H1 (cell line): ENCODE measurements at places on chromosomes 13 and 19. TPM values are rescaled to one million over a fixed set of nuclear protein-coding genes. Genes with fewer than 3 reads are reported as not detected.

- no peaks in the 10 kb centered on the region for H3K27me3 ChIP-seq
- H3K4me3 ChIP-seq: no peak overlapping the region
- DNase-seq: no peak
- H3K27ac ChIP-seq: no peak overlapping the region
Measured at GRCh38 chr19:31723101-31723500, 373.9 kb upstream of the TSHZ3 start.

GRCh38 chr13:41606646-41607045 lies 149.3 kb downstream of the RGCC start:
- no peak overlapping the region for H3K27ac ChIP-seq
- no peaks in the 10 kb centered on the region for H3K27me3 ChIP-seq
- no peaks in the 10 kb centered on the region for H3K36me3 ChIP-seq
- H3K4me1 ChIP-seq: no peaks in the 10 kb centered on the region

DNA sequence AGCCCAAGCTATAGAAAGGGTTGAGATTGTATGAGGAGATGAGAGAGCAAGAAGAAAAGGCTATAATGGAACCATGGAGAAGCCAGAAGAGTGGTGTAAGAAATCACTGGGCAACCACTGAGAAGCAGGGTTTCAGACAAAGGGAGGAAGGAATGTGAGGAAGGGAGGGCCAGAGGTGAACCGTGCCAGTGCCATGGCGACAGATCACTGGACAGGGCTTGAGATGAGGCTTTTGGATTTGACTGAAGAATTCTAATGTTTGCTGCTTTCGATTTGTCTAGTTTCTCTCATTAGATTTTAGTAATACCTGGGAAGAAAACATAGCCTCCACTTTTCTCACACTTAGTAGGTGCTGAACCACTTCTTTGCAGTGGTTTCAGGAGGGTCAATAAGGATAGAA lies 6.3 kb upstream of the GPR183 start:
- no peak overlapping the region for H3K4me3 ChIP-seq
- H3K27me3 ChIP-seq: no peaks in the 10 kb centered on the region
- no peak for DNase-seq
- no peaks in the 10 kb centered on the region for H3K36me3 ChIP-seq
- peaks cover 3% of the 10 kb centered on the region; the same call in 1 of the 2 replicates for H3K4me1 ChIP-seq

ZNF440 gene
- total RNA-seq: 6.5 and 7.9 TPM in 2 replicates

CA11 gene
- 51.7 and 53.0 TPM in 2 replicates for total RNA-seq
